ENCODE measurements at places on chromosomes 5 and 9.
A peak's percentile ranks its signal among the peaks of the same experiment; 100 is the strongest.

DNA sequence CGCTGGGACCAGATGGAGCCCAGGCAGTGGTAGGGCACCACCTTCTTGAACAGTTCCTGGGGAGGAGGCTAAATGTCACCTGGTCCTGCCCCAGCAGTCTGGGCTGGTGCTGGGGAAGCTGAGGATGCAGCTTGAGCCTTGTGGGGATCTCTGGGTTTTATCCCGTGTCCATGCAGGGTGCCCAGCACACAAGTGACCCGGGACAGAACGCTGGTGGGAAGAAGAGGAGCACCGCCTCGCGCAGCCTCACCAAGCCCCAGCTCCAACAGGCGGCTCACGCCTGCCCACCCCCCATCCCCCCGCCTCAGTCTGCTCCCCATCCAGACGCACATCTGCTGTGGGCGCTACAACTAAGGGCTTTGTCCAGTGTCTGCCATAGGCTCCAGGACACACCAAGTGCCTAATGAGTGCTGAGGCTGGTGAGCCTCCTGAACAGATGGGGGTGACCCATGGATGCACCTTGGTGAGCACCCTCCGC lies 13.8 kb downstream of the RALGDS start:
- DNase-seq, result no peak

- DNase-seq, result no peak
These were observed 6.6 kb downstream of the PCBD2 start for GRCh38 chr5:134911285-134912206.

GRCh38 chr5:167721926-167722440 lies 569.5 kb upstream of the WWC1 start:
- DNase-seq, result no peak

DNA sequence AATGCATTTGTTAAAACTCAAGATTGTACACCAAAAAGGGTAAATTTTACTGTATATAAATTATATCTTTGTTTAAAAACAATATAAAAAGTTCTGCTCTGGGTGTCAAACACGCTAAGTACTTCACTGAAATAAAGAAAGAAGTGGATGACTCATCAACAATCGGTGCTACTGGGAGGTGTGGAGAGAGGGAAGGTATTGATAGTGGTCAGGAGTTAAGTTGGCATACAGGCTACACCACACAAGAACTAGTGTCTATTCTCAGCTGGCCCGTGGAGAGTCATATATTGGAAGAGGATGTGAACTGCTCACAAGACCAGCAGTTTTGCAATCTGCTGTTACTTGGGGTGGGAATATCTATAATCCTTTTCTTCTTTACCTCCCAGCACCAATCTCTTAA lies 145.7 kb upstream of the TRPC7 start:
- no peak for DNase-seq

DNA sequence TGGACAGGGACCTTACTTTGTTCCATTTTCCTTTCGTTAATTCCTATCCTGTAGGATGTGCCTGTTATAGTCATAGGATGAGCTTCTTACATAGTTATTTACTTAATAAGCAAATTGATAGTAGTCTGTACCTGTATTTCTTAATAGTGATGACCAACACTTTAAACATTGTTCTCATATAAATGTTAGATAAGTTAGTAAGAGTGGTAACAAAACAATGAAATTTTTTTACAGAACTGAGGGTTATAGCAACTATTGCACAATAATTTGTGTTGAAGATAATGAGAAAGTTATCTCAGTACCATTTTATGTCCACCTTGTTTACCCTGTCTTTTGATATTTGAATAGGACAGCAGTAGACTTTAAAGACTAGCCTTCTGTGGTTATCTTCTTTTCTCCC lies 162.9 kb upstream of the ELL2 start:
- DNase-seq, result no peak

DNA sequence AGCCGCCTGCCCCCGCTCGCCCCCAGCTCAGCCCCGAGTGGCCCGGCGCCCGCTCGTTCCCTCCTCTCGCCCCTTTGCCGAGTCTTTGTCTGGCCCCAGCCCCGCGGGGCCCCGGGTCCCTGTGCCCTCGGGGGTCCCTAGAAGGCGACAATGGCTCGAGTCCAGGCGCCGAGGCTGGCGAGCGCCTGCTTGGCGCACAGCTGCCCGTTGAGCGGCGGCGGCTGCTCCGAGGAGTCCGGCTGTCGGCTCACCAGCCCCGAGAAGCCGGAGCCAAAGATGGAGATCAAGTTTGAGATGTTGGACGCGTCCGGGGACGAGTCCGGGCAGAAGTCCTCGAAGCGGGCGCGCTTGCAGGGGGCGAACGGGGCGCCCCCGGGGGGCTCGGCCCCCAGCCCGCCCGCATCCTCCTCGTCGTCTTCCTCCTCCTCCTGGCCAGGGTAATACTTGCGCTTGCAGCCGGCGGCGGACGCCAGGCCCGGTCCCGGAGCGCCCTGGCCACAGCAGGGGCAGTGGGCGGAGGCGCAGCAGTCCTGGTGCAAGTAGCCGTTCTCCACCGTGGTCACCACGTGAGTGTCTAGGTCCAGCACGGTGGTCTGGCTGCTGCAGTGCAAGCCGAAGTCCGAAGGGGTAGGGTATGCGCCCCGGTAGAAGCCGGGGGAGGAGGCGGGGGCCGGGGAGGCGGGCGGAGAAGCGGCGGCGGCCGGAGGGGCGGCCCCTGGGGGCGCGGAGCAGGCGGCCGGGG lies 1.2 kb downstream of the IER5L start:
- no peak for DNase-seq

- no peak for DNase-seq
These were observed 22.9 kb downstream of the CAMSAP1 start for GRCh38 chr9:135884328-135885035.

- no peak for DNase-seq
These were observed 5.1 kb downstream of the ARL14EPL start for GRCh38 chr5:116037236-116037822.

DNA sequence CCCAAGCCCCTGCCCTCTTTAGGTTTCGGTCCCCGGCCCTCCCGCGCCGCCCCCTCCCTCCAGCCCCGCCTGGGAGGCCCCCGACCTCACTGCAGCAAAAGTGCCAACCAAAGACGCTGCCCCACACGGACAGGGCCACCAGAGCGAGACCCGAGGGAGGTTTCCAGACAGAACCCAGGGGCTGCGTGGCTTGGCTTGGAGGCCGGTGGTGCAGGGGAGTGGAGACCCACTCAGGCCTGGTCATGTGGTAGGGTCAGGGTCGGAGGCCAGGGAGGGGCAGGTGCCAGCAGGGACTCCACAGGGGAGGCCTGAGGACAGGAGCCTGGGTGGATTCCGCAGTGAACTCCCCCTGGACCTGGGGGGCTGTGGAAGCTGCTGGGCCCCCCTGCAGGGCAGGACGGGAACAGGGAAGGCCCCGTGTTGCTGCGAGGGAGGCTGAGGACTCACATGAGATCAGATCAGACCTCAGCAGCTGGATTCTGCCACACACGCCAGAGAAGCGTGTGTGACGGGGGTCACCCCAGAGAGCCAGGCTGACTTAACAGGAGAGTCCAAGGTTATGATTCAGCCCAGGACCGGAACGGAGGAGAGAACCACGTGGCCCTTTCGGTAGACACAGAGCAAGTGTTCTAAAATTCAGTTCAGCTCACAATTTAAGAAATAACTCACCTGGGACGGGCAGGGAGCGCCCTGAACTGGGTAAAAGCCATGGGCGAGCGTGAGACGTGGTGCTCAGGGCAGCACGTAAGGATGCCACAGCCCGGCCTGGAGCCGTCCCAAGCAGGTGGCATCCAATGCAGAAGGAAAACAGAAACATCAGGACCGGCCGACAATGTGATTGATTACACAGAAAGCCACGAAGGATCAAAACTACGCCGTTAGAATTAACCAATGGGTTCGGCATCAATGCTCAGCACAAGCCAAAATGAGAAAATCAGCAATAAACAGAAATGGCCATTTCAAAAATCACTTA lies 38.9 kb downstream of the EXD3 start:
- DNase-seq, result no peak

GRCh38 chr5:42952578-42952974 lies 87.5 kb downstream of the ANXA2R start:
- DNase-seq, result no peak

DNA sequence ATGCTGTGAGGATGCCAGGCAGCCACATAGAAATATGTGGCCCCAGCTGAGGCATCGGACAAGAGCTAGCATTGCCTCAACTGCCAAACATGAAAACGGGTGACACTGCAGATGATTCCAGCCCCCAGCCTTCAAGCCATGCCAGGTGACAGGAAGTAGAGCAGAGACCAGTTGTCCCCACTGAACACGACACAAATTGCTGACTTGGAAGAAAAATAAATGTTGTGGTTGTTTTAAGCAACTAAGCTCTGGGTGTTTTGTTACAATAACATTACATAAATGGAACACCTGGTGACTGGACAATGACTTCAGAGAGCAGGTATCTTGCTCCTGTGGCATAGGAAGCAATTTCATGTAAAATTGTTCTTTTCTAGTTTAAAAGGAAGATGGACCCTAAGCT lies 154.2 kb downstream of the KIF4B start:
- no peak for DNase-seq

DNA sequence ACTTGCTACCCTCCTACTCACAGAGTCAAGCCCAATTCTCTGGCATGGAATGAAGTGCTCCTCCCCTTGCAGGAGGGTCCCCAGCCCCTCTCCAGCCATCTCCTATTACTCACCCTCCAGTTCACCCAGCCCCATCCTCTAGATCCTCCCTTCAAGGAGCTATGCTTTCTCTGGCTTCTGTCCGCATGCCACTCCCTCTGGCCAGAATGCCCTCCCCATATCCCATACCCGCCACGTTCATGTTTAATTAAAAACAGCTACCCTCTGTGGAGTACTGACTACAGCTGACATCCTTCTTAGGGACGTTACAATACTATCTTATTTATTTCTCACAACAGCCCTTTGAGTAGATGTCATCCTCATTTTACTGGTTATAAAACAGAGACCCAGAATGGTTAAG lies 3.0 kb downstream of the F2R start:
- DNase-seq, result no peak

GRCh38 chr9:133961226-133962165 lies 30.6 kb downstream of the VAV2 start:
- no peak for DNase-seq

DNA sequence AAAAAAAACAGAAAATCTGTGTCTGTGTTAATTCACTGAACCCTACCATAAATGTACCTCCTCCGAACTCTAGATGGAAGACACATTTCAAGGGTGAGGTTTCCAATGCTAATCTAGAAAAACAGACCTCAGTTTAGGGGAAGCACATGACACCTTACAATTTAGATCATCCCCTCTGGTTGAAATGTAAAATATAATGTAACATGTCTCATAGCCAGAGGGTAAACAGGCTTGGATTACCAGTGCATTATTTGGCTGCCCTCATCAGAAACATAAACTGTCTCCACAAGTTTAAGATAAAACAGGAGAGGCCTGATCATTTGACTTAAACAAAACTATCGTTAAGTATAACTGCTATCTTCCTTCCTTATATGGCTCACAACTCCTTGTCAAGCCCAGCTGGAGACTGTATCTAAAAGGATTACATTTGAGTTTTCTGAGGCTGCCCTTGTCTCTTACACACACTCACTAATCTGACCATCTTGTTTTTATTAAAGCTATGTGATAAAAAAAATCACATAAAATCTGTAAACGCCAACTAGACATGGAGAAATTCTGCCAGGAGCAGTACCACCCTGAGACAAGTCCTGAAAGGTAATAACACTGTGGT lies 105.7 kb downstream of the LURAP1L start:
- DNase-seq, result no peak

GRCh38 chr9:96317335-96317980 lies 15.5 kb upstream of the HSD17B3 start:
- DNase-seq, result peak; percentile 14

GRCh38 chr5:472076-472655 lies 29.2 kb downstream of the EXOC3 start:
- DNase-seq, result no peak

DNA sequence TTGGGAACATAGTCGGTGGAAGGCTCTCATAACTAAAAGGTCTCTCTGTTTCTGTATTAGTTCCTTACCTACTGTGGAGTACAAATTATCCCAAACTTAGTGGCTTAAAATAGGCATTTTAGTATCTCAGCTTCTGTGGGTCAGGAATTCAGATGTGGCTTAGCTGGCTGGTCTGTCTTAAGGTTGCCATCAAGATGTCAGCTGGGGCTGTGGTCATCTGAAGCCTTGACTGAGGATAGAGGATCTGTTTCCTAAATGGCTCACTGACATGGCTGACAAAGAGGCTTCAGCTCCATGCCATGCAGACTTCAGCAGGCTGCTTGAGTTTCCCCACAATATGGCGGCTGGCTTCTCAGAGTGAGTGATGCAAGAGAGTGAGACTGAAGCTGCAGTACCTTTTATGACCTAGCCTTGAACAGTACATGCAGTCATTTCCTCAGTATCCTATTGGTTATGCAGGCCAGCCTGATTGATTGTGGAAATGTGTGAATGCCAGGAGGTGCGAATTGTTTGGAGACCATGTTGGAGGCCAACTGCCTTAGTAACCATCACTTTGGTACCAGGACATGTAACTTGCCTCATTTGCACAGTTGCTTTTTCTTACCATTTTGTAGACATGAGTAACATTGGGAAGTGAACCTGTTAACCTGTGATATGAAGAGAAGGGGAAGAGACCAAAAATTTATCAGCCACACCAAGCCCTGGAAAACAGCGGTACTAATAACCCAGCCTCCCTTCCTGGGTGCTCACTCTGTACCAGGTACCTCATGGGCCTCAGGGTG lies 152.8 kb upstream of the IER5L start:
- no peak for DNase-seq

DNA sequence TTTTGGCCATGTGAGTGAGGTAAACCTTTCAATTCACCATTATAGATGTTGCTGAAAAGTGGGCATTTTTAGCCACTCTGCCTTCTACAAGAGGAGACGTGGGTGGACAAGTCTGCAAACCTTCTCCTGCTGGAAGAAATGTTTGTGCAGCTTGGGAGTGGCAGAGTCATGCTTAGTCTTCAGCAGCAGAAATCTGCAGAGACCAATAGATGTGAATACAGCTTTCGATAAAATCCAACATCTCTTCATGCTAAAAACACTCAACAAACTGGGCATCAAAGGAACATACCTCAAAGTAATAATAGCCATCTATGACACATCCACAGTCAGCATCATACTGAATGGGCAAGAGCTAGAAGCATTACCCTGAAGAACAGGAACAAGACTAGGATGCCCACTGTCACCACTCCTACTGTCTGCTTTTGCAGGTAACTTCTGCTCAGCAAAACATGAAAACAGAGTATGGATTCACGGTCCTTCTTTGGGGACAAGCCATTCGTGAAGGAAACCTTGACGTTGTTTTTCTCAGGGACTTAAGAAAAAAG lies 91.3 kb downstream of the RALGPS1 start:
- DNase-seq, result no peak

- DNase-seq, result no peak
These were observed 2.2 kb downstream of the DOCK8 start for GRCh38 chr9:216866-217265.

GRCh38 chr9:4068449-4068848 lies 231.4 kb downstream of the GLIS3 start:
- DNase-seq, result no peak

GRCh38 chr5:96788112-96788749 lies 19.5 kb downstream of the ERAP1 start:
- no peak for DNase-seq

GRCh38 chr9:98807070-98807813 lies at the start of gene GALNT12:
Gene GALNT12, plus strand, starts transcription at chr9:98807670. Its CDS starts 29 bp downstream, at chr9:98807699.
- no peak for DNase-seq

- no peak for DNase-seq
These were observed 45.9 kb upstream of the VPS13A start for GRCh38 chr9:77131399-77131798.
